HEK293T (cell line): ENCODE measurements at places on chromosomes 7 and 10.

DNA sequence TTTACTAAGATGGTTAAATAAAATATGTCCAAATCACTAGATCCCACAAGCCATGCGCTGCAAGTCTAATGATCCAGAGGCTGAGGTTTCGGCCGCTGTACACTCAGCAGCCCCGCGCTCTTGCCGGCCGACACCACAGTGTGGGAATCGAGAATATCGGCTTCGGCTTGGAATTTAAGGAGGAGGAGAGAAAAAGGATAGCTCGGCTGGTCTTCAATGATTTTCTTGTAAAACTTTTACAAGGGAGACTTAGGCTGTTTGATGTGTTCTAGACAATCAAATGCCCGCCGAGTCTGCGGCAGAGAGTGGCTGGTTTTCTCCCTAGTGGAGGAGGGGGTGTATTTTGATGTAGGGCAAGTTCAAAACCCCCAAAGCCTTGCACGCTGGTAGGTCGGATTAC, 118.2 kb upstream of the TCF7L2 start:
- no peak for DNase-seq

GRCh38 chr10:18368682-18369081, 228.5 kb downstream of the CACNB2 start:
- no peak for DNase-seq

GRCh38 chr10:61040399-61041016, 96.5 kb upstream of the RHOBTB1 start:
- no peak for DNase-seq

- no peak for DNase-seq
These were observed 177.6 kb downstream of the VTI1A start for GRCh38 chr10:112624546-112625048.

- DNase-seq = no peak
These were observed 209.9 kb downstream of the CHCHD3 start for GRCh38 chr7:132872034-132872433.

DNA sequence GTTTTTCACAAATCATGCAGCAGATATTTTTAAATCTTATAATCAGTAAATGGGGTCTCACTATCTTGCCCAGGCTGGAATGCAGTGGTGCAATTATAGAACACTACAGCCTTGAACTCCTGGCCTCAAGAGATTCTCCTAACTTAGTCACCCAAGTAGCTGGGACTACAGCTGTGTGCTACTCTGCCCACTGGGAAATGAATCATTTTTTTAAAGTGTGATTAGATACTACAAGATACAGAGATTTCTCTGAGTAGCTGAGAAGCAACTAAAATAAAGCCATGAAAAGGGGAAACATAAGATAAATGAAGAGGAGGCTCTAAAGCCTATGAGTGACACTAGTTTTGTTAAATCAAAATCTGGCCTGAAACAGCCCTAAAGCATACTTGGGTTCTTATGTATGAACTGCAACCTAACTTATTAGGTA, 119.7 kb downstream of the JMJD1C start:
- DNase-seq = no peak

GRCh38 chr7:22781230-22781711, 41.4 kb downstream of the TOMM7 start:
- no peak for DNase-seq

DNA sequence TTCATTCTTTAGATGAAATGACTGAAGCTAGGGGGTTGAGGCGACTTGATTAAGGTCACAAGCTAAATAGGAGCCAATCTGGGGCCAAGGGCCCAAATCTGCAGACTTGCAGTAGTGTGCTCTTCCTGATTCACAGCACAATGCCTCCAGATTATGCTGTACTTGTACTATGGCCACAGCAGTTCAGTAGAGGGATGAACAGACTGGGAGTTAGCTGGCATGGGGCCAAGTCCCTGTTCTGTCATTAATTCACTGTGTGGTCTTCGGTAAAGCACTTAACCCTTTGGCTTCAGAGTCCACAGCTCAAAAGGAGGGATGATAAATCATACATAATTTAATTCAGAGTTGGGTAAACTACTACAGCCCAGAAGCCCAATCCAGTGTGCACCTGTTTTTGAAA, 196.8 kb downstream of the XPNPEP1 start:
- no peak for DNase-seq

- DNase-seq = no peak
These were observed 43.4 kb upstream of the GJD4 start for GRCh38 chr10:35561715-35562114.

DNA sequence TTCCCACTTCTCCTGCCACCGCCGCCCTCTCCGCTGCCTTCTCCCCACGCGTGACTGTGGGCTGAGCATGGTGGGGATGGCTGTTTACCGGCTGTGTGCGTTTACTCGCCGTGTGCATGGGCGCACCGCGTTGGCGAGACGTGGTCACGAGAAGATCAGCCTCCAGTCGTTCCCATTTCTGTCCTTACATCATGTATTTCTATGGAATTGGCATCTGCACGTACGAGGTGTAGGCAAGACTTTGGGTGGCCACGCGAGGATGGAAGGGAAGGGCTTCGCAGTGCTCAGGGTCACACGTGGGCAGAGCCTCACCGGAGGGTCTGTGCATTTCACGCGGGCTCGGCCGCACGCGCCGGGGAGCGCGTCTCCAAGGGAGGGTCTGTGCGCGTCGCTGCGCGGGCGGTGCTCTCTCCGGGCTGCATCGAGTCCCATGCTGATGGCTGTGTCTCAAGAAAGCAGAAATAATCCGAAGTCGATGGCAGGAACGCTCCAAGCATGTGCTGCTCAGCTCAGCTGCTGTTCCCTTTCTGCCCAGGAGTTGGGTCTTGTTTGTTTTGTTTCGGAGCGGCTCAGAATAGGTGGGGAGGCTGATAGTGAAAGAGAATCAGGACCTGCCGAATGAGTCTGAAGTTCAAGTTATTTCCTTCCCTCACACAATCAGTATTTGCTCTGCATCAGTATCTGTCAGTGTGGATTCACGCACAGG, 973 bp downstream of the CAMK1D start:
- DNase-seq = peak; percentile 49

- DNase-seq = no peak
These were observed 63.0 kb downstream of the ABRAXAS2 start for GRCh38 chr10:124864421-124865193.

GRCh38 chr7:26101361-26102151, 50.4 kb upstream of the NFE2L3 start:
- no peak for DNase-seq

DNA sequence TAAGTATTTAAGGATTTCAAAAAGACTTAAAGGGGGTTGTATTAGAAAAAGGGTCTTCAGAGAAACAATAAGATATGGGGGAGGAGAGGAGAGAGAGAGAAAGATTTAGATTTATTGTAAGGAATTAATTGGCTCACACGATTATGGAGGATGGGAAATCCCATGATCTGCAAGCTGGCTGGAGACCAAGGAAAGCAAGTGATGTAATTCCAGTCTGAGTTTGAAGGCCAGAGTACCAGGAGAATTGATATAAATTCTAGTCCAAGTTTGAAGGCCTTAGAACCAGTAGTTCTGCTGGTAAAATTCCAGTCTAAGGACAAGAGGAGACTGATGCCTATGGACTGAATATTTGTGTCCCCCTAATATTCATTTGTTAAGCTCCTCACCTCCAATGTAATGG, 20.6 kb upstream of the SLC13A1 start:
- no peak for DNase-seq

- DNase-seq = no peak
These were observed 16.4 kb downstream of the COL1A2 start for GRCh38 chr7:94411188-94411466.

DNA sequence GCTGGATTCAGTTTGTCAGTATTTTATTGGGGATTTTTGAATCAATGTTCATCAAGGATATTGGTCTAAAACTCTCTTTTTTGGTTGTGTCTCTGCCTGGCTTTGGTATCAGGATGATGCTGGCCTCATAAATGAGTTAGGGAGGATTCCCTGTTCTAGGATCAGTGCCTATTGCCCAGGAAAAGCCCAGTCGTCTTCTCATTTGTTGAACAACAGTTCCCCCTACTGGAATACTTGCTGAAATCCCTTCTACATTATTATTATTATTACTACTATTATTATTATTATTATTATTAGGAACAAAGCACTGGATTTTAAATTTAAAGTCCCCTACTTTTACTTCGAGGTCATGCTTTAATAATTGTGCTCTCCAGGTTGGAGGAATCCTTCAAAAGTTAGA, 528.9 kb downstream of the MAGI2 start:
- peak; percentile 12 for DNase-seq

- no peak for DNase-seq
These were observed 86.7 kb downstream of the GFRA1 start for GRCh38 chr10:116186273-116186672.

DNA sequence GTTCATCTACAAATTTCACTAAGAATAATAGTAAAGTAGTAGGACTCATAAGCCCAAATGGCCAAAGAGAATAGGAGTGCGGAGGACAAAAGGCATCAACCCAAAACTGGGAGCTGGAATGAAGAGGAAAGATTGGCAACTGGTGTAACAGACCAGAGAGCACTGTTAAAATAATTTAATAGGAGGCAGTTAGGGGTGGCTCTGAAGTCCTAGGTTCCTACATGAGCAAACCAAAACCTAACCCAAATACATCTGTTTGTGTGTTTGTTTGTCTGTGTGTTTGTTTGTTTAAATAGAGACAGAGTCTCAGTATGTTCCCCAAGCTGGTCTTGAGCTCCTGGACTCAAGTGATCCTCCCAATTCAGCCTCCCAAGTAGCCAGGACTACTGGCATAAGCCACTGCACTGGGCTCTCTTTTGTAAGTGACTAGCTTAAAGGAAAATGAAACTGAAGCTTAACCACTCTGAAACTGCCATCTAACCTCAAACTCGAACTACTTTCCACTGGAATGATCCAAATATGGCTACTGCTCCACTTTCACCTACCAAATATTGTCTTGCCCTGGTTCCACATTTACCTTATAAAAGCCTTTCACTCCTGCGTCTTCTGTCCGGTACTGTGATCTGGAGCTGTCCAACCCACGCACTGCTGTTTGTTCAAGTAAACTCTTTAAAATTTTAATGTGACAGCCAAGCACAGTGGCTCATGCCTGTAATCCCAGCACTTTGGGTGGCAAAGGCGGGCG, 94.9 kb downstream of the AKR1D1 start:
- no peak for DNase-seq

DNA sequence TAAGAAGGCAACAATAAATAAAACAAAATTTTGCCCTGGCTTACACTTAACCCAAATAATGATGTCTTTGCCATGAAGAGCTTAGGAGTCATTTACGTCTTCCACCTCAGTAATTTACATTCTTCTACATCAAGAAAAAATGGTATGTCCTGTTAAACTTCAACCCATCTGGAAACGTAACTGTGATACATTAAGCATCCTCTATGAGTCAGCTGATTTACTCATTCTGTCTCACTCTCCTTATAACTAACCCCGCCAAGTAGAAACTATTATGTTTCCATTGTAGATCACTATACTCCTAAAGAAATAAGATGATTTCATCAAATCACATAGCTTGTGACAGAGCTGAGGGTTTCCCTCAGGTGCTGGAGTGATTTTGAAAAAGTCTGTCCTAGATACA, 330.7 kb downstream of the CDC14C start:
- no peak for DNase-seq

- DNase-seq = no peak
These were observed 29.1 kb downstream of the NUDCD3 start for GRCh38 chr7:44461387-44461786.

GRCh38 chr7:37312608-37313007, 136.1 kb downstream of the ELMO1 start:
- DNase-seq = no peak

GRCh38 chr10:64574371-64574770, 1053.2 kb downstream of the REEP3 start:
- DNase-seq = no peak

GRCh38 chr10:87852089-87852488, 11.2 kb downstream of the KLLN start:
- DNase-seq = no peak

DNA sequence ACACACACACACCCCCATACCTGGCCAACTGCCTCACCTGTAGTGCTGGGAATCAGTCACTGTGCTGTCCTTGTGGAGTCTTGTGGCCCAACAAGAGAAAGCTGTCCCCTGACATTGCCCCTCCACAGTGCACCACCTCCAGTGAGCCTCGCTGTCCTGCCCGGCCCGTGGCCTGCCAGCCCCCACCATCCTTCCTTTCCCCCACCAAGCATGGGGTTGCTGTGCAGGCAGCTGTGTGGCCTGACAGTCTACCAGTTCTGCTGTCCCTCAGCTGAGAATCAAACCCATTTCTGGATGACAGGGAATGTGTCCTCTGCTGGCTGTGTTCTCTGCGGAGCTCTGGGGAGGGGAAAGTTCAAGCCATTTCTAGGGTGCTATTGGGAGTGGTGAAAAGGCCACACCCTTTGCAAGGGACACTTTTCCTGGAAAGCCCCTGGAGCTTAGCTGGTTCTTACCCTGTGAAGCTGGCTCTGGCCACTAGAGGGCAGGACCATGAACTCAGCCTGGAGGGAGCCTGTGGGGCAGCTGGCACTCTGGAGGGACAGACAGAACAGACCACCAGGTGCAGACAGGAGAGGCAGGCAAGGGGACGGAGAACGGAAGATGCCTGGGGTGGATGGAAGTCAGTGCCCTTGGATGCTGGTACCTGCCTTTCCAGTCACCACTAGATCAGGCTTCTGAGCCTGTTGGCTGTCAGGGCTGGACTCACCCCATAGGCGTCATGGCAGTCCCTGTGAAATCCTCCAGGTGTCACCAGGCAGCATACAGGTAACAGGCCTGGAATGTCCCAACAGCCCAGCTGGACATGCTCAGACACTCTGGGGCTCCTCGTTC, 10.5 kb upstream of the MTPAP start:
- DNase-seq = peak; percentile 42

GRCh38 chr7:112781110-112781509, 9.1 kb downstream of the TMEM168 start:
- no peak for DNase-seq

- no peak for DNase-seq
These were observed 153.0 kb downstream of the DIP2C start for GRCh38 chr10:536371-536925.

- DNase-seq = no peak
These were observed 82.7 kb upstream of the MACROH2A2 start for GRCh38 chr10:69969977-69970376.

- DNase-seq = no peak
These were observed 108.2 kb downstream of the INPP5A start for GRCh38 chr10:132645630-132646442.

DNA sequence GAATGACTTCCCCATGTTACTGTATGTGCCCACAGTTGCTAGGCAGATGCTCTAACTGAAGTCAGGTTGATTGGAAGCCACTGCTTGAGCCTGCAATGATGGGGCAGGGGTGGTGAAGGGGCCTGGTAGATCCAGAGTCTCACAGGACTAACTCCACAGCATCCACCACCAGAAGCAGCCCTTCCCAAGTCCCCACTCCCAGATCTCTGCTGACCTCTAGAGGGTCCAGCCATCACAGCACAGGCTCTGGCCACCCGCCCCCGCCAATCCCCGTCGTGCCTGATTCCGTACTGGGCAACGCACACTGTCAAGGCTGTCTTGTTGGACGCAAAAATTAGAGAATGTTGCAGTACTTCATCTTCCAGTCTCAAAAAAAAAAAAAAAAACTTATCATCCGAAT, 136.8 kb upstream of the PDE1C start:
- DNase-seq = peak; percentile 28

DNA sequence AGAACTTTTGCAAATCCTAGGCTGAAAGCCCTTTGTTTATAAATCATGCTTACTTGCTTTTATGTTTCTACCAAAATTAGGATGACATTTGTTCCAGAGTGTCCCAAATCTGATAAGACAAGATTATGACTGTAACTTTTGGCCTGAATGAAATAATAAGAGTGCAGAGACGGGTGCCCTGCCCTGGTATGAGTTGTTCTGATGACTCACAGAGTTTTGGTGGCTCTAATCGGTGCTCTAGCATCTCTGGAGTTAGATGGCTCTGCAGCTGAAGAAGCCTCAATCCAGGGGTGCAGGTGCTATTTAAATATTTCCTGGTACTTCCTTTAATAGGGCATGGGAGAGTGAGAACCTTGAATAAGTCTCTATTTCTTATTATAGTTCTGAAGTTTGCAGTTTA, 102.2 kb upstream of the ELMO1 start:
- no peak for DNase-seq
